Stimulated activated CD4-positive, alpha-beta T cell treated with anti-CD3 and anti-CD28 coated beads, TNF-alpha, amount 100 ng/mL, for 24 hours (primary cell): ENCODE measurements at places on chromosomes 1 and 21.

DNA sequence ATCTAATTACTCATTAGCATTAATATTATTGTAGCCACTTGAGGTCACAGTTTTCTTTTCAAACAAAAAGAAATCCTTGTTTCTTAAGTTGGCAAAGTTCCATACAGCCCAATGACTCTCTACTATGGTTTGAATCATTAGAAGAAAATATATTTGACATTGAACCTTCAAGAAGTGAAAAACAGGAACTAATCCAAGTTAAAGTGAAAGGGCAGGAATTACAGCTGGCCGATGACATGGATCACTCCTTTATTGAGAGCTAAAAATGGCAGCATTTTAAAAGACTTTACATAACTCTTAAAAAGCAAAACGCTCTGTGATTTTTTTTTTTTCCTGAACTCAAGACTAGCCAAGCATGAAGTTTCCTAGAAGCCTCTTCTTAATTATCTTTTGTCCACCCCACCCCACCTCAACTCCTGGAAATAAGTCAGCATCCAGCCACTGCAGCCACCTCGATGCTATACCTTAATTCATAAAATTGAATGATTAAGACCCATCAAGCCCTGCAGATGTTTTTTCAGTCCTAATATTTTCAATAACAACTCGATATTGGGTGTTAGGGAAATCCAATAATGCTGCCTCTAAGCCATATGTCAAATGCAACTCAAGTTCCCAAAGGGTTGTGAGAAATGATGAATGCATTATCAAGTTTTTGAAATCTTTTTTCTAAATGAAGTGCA lies 323.1 kb downstream of the HHIPL2 start:
- DNase-seq: no peak

DNA sequence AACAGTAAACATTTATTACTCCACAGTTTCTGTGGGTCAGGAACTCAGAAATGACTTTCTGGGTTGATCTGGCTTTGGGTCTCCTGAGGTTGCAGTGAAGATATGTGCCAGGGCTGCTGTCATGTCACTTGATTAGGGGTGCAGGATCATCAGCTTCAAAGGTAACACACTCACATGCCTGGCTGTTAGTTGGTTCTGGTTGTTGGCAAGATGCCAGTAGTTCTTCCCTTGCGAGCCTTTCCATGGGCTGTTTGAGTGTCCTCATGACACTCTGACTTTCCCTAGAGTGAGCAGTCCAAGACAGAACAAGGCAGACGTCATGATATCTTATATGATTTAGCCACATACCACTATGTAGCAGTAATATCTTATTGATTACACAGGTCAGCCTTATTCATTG lies 1.8 kb downstream of the SWT1 start:
- DNase-seq: no peak

DNA sequence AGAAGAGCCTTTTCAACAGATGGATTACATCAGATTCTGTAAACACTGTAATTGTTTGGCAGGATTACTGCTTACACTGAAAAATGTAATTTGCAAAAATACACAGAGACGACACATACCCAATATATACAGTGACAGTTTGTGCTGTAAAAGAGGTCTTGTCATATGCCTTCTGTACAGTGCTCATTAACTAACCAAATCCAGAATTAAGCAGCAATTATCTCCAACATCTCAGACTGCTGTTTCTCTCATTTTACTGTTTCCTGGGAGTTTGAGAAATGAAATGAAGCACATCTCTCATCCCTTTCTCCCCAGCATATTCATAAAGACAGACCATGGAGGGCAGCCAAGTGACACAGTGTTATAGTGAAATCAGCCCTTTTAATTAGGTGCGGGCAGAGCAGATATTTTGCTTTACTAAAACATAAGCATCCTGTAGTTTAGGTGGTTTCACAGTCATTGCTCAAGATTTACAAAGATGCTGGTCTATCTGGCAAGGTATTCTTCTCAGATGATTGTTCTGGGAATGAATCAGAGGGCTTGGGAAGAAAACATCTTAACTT lies 618.4 kb upstream of the USP24 start:
- DNase-seq: no peak

DNA sequence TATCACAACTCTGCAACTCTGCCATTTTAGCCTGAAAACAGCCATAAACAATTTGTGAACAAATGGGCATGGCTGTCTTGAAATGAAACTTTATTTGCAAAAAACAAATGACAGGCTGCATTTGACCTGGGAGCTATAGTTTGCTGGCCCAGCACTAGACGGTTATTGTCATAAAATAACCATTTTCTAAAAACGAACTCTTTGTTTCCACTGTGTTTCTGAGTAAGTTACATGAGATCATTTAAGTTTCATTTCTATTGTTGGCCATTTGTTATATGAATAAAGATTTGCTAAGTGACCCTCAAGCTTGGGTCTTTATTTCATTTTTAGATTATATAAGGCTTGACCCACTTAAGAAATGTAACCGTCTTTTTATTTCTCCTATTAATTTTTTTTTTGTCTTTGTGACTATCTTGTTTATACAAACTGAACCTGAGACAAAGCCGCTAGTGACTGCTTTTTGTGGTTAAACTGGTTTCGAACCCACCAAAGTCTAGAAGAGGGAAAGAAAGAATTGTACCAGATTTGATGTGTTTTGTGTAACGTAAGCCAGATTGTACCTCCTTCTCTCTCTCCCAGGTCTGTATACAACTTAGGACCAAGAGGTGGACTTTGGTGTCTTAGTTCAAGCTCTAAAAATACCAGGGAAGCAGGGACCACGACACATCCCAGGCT lies 12.9 kb upstream of the KCNJ15 start:
- no peak for DNase-seq

- no peak for DNase-seq
These were observed 48.8 kb downstream of the ZBTB40 start for GRCh38 chr1:22500471-22500870.

- no peak for DNase-seq
These were observed 5.2 kb upstream of the ABCB10 start for GRCh38 chr1:229563701-229564100.

GRCh38 chr1:21154717-21155116 lies 22.0 kb downstream of the EIF4G3 start:
- no peak for DNase-seq

- no peak for DNase-seq
These were observed 181.9 kb upstream of the B3GALT2 start for GRCh38 chr1:193368302-193368701.

DNA sequence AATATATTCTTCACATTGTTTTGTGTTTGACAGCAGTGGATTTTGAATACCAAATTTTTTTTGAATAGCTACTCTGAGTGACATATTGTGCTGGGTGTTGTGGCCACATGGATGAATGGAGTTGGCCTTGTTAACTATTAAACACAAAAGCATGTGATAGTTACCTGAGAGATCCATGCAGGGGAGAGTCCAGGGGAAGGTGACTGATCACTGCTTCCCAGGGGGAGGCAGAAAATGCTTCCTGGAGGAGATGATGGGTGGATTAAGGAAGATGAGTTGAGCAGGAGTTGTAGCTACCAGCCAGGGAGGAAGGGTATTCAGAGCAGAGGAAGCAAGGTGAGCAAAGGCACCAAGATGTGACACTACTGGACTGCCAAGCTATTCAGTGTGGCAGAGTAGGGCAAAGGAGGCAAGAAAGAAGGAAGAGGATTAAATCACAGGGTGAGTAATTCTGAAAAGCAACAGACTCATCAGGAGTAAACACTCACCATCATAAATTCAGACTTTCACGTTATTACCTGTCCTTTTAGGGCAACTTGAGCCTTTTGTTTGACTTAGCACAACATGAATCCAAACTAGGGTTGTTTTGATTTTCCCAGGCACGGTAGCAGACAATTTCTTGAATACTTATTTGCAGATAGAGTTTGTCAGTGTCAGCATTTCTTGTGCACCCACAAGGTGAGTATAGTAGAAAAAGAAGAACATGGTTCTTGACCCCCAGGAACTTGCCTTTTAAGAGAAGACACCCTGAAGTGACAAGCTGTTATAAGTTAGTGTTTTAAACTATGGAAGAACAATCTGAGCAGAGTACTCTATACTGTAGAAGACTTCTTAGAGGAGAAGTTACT lies 4.2 kb downstream of the CD46 start:
- no peak for DNase-seq

DNA sequence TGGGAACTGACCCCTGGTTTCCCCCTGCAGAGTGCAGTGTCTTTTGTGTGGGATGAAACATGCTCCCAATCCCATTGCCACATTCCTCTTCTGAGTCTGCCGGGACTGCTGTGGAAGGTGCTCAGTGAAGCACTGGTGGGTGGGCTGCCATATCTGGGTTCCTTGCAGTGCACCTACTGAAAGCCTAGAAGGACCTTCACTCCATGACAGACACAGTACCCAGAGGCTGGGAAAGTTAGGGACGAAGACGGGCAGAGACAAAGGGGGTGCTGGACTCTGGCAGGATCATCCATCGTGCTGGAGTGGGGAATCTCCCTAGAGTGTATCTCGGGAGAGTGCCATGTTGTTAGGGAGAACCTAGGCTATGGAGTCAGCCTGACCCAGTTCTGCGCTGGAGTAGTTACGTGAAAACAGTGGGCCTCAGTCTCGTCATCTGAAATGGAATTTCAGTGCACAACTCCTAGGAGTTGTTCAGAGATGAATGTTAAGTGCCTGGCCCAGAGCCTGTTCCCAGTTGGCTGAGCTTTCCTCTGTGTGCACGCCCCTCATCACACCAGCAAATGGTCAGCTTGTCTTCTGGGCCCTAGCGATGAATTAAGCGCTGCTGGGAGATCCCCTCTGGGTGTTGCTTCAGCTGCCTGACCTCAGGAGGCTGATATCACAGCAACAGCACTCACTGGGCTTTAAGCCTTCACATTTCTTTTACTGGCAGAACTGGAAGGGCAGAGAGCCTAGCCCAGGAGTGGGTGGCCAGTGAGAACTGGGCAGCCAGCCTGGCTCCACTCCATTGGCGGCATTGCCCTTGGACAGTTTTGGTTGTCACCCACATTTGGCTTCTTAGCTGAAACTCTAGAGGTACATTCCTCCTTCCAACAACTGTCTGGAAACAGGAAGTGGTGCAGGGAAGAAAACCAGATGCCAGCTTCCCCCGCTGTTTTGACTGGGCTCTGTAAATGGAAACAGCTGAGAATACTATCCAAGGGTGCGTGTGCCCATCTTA lies 479.8 kb upstream of the VAMP3 start:
- DNase-seq: no peak

DNA sequence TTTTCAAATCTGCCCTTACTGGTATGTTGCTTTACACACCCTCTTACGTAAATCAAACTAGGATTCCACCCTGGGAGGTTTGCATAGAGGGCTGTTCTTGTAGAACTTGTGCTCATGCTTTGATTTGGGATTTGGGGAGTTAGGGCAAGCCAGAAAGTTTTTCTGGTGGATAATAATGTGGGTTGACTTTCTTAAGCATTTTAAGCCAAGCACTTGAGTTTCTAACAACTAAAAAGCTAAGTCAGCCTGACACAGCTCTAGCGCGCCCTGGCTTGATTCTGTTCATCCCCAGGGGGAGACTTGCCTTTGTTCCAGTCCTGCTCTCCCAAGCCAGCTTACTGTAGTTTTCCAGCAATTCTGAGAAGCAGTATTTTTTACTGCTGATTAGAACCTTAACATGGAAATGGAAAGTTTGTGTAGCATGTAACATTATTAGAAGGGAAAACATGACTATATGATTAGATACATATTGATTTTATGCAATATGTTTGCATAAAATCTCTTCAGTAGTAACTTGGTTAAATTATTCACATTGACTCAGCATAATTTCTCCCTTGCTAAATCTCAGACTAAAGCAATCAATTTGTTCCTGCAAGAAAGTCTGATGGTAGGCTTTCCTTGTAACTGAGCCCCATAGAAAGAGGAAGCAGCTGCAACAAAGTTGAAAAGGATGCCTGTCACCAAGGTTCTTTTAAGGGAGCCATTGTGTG lies 11.0 kb upstream of the PGD start:
- DNase-seq: no peak

DNA sequence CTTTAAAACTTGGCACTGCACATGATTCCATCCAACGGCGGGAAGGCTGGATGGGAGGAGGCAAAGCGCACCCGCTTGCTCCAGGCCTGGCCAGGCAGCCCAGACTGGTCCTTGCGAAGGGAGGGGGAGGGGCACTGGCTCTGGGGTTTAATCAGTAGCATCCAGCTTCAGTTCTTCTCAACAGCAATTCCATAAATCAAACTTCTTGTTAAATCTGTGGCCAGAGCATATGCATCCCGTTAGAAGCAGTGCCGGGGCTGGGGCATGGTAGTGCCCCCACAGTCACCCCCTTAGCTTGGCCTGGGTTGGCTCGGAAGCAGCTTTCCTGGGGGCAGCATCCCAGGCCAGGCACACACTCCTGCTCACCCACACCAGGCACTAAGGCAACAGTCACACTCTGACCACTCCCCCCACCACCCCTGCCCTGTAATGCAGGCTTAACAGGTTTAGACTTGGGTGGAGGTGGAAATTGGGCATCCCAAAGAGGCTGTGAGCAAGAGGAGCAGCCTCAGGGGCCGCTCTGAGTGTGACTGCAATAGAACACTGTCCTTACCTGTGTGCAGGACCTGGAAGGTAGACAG lies 94.1 kb upstream of the CASZ1 start:
- no peak for DNase-seq

- no peak for DNase-seq
These were observed 83.5 kb downstream of the MAN1C1 start for GRCh38 chr1:25700144-25700523.

DNA sequence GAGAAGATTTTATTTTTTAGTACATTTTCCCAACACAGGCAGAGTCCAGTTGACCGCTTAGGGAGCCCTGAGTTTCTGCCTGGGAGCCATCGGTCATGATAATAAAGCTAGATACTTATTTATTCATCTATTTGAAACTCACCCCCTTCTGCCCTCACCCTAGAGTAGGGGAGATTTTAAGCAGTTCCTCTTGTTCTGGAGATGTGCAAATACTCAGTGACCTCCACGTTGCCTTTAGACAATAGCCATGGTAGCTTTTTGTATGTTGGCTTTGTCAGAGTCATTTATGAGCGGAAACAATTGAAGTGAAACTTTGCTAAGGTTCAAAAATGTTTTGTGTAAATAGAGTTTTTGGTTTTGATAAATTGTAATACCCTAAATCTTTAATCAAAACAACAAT lies 45.7 kb upstream of the PLPPR4 start:
- DNase-seq: no peak

DNA sequence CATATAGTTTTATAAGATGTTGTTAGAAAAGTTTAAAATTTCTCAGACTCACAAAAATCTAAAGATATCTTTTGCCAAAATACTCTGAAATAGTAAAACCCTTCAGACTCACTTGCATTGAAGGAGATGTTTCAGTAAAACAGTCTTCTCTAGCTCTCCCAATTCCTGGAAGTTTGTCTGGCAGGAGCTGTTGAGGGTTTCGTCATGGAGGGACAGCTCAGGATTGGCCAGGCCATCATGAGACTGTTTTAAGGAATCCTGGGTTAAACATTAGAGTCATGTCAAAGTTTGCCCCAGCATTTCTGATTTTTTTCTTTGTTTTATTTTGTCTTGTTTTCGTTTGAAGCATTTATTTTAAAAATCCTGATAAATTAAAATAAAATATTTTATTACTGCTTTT lies 293.8 kb upstream of the PBX1 start:
- DNase-seq: no peak

- no peak for DNase-seq
These were observed 7.4 kb downstream of the KYAT3 start for GRCh38 chr1:88985032-88985431.
